NCI-H524 treated with DMSO at 0.1 percent for 48 hours (cell line): ENCODE measurements at places on chromosomes 7 and 10.

- no peak for DNase-seq
Observed at GRCh38 chr7:111593343-111593742, 31.1 kb upstream of the IMMP2L start.

- no peak for DNase-seq
Observed at GRCh38 chr10:127117125-127117524, 79.3 kb downstream of the INSYN2A start.

DNA sequence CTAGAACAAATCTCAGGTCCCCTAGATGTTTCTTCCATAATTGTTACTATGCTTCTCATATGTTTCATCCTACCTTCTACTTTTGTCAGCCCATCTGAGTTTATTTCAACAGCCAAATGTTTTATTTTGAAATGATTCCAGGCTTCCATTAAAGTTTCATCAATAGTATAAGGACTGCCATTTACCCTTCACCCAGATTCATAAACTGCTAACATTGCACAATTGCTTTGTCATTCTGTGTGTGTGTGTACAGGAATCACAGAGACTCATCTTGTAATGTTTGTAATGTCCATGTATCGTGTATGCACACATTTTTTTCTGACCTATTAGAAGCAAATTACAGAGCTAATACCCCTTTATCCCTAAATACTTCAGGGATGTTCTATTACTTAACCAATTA is 25.5 kb downstream of the MMRN2 start:
- DNase-seq = no peak

GRCh38 chr7:52151559-52151958 is 835.0 kb upstream of the COBL start:
- no peak for DNase-seq

DNA sequence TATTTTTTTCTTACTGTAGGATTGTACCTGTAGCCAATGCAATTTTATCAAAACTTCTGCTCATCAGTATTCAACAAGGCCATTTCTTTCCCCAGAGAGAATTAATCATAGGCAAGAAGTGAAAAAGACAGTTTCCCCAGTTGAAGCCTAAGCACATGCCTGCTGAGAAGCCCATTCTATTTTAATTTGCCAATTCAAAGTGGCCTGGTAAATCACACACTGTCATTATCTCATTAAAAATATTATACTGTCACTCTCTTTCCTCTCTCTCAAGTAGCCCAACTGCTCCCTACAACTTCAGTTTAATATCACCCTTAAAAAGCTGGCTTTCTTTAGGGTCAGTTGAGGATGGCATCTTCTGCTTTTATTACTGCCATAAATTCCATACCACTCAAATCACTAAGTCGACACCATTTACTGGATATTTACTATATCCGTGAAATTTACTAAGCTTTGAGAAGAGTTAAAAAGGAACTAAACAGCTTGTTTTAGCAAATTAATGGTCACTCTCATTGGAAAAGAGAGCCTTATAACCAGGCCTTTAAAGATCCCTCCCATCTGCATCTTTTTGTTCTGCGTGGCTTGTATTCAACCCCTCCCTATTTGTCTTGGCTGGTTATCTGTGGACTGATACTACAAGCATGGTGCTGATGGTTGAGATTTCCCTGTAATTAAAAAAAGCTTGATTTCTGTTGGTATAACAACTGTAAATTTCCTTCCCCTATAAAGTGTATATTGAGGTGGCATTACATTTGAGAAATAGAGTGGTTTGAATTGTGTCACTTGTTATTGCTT is 30.6 kb downstream of the COL28A1 start:
- DNase-seq = no peak

- DNase-seq = no peak
Observed at GRCh38 chr7:2063563-2064260, 169.0 kb downstream of the MAD1L1 start.
